ENCODE measurements at places on chromosomes 7 and 10.

- DNase-seq, result no peak
Observed at GRCh38 chr10:30002426-30003266, 56.7 kb downstream of the JCAD start.

DNA sequence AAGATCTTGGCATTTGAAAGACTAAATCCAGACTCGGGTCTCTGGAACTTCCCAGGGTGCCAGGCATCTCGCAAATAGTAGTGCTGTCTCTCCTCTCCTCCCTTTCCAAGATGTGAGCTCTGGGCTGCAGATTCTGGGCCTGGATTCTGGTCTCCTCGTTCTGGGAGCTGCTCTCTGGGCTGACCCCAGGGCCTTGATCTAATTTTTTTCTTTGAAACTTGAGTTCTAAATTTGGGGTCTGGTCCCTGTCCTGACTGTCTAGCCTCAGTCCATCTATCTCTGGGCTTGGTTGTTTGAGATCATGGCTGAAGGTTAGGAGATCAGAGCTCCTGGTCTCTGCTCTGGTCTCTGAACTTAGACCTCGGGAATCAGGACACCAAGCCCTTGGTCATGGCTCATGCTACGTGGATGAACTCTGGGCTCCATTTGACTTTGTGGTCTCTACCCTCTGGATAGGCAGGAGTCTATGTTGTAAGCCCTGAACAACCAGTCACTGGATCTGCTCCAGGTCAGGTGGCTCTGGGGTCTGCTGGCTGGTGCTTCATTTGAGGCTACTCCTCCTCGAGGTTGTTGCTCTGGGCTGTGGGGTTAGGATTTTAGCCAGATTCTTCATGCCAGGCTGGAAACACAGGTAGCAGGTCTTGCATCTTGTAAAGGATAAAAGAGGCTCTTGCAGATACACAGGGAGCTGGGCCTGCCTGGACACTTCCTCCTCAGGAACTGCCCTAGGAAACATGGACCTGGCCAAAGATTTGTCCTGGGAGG, 8.0 kb upstream of the MBL2 start:
- DNase-seq, result no peak

GRCh38 chr10:111089293-111089692, 12.5 kb downstream of the ADRA2A start:
- no peak for DNase-seq

- no peak for DNase-seq
Observed at GRCh38 chr7:18927134-18927533, 190.3 kb downstream of the TWIST1 start.

DNA sequence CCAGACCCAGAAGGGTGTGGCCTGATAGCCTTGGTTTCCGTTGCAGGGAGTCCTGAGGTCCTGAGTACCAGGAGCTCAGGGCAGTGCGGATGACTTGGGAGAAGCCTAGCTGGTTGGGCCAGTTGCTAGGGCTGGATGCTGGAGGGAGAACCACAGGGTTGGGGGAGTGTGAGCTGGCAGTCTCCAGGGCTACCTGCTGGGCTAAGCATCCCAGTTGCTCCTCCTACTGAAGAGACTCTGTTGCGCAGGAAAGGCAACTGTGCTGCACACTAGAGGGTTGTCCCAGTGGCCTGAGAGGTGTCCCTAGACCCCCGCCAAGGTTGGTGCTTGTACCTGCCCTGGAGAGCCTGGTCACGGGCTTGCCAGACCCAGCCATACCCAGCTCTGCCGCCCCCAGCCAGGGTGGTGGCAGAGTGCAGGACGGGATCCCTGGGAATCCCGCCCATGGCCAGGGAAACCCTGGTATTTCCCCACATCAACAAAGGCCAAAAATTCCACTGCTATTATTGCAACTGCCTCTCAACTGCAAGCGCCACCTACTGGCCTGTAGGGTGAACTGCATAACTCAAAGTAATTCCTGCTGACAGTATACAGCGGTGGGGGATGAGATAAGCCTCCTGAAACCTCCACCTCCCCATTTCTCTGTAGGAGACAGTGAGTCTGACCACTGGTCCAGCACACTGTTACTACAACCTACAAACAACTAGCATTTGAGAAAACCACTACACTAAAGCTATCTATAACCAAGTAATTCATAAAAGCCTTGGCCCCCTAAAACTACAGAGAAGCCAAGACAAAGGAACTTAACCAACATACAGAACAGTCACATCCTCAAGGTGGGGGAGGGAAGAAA, 67.6 kb upstream of the DDC start:
- DNase-seq, result no peak

- peak; percentile 6 for DNase-seq
Observed at GRCh38 chr10:106513352-106513771, 651.1 kb downstream of the SORCS1 start.

GRCh38 chr7:134685250-134685649, 38.6 kb downstream of the BPGM start:
- no peak for DNase-seq

DNA sequence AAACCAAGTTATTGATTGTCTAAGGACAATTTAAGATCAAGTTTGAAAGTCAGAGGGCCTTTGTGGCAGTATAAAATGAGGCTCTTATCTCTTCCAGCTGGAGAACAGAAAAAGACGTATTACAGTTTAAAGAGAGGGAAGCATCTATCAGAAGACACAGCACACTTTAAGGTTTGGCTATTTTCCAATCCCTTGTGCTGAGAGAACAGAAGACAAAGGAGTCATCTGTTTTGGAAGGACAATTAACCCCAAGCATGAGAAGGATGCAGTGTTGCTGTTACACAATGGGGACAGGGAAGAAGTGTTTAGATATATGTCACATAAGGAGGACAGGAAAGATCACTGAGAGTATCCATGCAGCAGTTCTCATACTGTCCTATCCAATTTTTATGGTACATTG, 1224.2 kb upstream of the SORCS1 start:
- peak; percentile 0 for DNase-seq

GRCh38 chr10:69914398-69915214, 112.9 kb downstream of the COL13A1 start:
- peak; percentile 81 for DNase-seq

DNA sequence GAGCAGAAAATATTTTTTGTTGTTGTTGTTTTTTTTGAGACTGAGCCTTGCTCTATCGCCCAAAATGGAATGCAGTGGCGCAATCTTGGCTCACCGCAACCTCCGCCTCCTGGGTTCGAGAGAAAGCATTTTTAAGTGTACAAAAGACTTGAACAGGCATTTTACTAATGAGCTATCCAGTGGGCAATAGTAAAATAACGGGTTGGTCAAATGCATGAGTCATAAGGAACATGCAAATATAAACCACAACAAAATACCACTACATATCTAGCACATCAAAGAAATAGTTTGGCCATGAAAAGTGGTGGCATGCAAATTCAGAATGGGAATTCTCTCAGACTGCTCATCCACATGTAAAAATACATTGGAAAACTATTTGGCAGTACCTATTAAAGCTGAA, 71.7 kb upstream of the TMEM106B start:
- DNase-seq, result no peak

- no peak for DNase-seq
Observed at GRCh38 chr10:12829831-12830390, 171.6 kb downstream of the CCDC3 start.

- DNase-seq, result no peak
Observed at GRCh38 chr10:29956335-29956924, 103.0 kb downstream of the JCAD start.

GRCh38 chr10:29731760-29732159, 97.0 kb upstream of the SVIL start:
- DNase-seq, result no peak

- no peak for DNase-seq
Observed at GRCh38 chr7:1884583-1885350, 214.7 kb downstream of the ELFN1 start.

Data from frontal cortex (tissue), 4 donors.